ENCODE measurements at places on chromosomes 7 and 10. TPM values are rescaled to one million over a fixed set of nuclear protein-coding genes. Genes with fewer than 3 reads are reported as not detected.

MEOX2 gene
- polyA plus RNA-seq = 5.1 TPM

GRCh38 chr7:64494912-64495461 is 67.9 kb downstream of the ZNF680 start:
- no peak for DNase-seq

DNA sequence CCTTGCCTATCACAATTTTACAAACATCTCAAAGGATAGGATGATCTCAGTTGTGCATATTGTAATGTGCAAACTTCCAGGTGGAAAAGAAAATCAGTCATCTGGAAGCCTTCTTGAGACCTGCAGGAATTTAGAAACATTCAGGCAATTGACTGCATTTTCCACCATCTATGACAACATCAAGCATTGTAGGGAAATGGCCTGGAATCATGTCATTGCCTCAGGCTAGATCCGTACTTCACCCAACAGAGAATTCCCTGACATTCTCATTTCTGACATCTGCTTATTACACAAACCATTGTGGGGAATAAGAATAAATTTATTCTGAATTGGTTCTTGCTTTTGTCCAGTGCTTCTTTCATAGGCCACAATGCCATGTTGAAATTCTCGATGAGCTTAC is 124.9 kb upstream of the NPVF start:
- no peak for DNase-seq

DNA sequence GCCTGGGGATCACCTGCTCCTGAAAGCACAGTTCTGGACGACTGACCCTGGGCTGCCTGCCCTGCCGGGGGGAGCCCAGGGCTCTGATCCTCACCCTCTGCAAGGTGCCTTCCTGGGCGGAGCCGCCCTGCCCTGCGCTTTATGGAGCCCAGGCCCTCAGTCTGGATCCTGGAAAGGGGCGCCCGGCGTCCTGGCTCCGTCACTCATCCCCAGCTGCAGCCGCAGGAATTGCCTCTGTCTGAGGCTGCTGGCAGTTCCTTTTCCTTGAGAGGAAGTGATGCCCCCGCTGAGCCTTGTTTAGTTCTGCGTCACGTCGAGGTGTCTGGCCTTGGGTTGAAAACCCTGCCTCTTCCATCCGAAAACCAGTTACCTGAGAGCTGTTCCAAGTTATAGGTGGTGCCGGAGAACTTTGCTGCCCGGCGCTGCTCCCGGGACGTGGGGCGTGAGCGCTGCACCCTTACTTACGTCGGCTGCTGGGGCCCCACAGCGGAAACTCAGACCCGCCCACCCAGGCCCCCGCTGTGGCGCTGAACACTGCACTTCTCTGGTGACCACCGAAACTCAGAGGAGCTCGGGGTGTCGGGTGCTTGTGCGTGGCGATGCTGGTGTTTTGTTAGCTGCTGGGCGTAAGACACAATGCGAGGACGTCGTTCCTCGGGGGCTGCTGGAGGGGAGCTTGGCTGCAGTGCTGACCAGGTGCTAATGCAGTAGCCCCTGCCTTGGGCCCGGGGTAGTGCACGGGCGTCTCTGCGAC is 5.4 kb downstream of the MAFK start:
- peak; percentile 30 for DNase-seq

- DNase-seq = no peak
Observed at GRCh38 chr7:116571037-116571436, 46.2 kb downstream of the CAV1 start.

- DNase-seq = no peak
Observed at GRCh38 chr7:2383543-2384274, 19.7 kb upstream of the CHST12 start.

DNA sequence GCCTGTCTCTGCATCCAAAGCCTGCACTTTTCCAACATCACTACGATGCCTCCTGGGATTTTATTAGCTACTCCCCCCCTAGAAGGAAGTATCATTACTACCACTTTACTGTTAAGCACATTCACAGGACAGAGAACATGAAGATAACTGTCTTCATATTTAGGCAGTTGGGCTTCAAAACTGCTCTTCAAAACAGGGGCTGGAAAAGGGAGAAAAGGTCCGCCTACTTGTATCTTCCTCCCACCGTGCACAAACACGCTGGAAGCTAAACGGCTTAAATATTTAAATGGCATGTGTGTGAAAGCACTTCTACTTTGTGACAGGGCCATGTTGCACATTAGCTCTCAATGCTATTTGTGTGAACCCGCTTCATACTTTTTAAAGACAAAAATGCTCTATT is 999 bp downstream of the ITIH5 start:
- DNase-seq = no peak

DNA sequence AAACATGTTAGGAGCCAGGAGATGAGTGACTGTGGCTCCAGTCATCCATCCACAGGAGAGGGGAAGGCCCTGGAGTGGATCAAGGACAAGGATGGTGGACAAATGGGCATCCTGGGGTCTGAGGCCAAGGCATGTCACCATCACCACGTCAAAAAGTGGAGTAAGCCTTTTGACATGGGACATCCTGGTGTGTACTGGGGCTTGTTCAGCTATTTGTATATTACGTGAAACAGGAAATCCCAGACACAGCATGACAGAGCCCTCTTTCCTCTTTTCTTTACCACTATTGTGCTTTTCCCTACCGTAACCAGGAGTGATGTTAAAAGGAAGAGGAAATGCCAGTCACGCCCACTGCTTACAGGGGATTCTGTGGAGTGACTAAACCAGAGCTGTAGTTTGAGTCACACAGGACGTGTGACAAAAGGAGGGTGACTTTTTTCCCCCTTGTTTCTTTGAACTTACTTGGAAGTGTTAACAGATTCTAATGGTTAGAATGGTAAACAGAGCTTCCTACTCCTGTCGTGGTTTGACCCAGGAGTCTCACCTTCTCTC is 15.4 kb downstream of the ACSL5 start:
- no peak for DNase-seq

DNA sequence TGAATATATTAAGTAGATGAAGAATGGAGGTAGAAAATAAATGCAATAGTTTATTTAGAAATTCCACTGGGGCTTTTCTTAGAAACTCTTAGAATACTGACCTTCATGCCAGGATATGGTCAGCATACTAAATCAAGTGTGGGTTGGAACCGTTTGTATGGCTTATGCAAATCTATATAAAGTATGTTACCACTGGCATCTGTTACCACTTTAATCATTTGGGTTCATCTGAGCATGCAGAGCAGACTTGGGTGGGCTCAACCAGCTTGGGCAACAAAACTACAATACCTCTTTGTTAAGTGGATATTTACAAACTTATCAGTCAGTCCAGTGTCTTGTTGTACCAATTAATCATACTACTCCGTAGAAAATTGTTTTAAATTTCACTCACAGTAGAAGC is 125.8 kb downstream of the CRPPA start:
- no peak for DNase-seq

DNA sequence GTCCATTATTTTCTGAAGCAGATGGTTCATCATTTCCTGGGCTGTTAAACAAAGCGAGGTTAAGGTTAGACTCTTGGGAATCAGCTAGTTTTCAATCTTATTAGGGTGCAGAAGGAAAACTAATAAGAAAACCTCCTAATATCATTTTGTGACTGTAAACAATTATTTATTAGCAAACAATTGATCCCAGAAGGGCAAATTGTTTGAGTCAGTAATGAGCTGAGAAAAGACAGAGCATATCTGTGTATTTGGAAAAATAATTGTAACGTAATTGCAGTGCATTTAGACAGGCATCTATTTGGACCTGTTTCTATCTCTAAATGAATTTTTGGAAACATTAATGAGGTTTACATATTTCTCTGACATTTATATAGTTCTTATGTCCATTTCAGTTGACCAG is 10.1 kb downstream of the BUB3 start:
- DNase-seq = no peak

Measured in heart left ventricle (tissue), 16 donors.